T-helper 2 cell (primary cell): ENCODE measurements at places on chromosomes 3 and 15.

DNA sequence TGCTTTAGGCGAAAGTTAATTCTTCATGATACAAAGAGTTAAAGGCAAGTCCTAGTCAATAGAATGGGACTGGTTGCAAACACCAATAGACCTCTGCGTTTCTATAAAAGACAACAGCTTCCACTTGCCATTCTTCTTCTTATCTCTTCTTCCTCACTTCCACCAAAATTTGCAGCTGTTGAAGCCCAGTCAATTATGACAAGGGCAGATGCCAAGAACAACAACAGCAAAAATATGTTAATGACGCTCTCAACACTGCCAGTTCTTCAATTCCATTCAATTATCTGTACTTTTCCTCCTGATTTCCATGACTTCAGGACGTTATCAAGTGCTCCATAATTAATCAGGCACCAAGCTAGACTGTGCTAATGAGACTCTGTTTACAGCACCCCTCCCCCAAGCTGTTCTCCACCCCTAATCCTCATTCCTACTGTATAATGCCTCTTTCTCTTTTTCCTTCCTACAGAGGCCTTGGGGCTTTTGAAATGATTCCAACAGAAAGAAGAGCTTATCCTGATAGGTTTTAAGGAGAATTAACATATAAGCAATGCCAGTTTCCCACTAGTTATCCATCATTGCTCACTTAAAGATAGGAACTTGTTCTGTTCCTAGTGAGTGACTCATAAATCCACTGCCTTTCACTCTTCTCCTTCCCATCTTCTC is 1160.5 kb downstream of the IGSF11 start:
- DNase-seq: no peak

- no peak for DNase-seq
Measured at GRCh38 chr3:149151843-149152242, 22.4 kb downstream of the HPS3 start.

DNA sequence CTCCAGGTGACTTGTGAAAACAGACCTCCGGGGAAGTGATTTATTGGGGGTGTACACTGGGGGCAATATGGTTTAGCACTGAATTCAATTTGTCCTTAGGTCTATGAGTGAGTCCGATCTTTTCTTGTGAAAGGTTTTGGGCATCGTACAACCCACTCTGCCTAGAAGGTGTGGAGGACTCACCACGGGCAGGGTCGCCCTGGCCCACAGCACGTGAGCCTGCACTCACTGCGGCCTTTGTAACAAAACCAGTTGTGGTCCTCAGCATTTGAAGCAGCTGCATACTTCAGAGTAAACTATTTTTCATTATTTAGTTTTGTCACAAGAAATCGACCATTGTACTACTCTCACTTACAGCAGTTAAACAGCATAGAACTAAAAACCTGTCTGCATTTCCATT is 72.6 kb upstream of the BLM start:
- DNase-seq: no peak

DNA sequence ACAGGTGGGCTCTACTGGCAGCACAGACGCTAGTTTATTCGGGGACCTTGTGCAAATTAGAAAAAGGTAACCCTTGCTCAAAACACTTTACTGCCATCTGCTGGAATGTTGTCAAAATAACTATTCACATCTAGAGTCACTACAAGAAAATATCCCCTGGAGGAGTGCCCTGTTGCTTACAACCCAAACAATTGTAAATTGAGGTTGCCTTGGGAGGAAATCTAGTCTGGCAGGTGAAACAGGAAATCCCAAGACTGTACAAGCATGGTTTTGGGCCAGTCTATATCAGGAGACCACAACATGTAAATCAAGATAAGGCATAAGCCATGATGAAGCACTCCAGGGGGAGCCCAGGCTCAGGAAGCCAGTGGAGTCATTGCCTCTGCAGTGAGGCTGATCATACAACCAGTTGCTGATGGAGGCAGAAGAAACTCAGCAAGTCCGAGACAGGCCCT is 136.8 kb upstream of the ACP3 start:
- no peak for DNase-seq

DNA sequence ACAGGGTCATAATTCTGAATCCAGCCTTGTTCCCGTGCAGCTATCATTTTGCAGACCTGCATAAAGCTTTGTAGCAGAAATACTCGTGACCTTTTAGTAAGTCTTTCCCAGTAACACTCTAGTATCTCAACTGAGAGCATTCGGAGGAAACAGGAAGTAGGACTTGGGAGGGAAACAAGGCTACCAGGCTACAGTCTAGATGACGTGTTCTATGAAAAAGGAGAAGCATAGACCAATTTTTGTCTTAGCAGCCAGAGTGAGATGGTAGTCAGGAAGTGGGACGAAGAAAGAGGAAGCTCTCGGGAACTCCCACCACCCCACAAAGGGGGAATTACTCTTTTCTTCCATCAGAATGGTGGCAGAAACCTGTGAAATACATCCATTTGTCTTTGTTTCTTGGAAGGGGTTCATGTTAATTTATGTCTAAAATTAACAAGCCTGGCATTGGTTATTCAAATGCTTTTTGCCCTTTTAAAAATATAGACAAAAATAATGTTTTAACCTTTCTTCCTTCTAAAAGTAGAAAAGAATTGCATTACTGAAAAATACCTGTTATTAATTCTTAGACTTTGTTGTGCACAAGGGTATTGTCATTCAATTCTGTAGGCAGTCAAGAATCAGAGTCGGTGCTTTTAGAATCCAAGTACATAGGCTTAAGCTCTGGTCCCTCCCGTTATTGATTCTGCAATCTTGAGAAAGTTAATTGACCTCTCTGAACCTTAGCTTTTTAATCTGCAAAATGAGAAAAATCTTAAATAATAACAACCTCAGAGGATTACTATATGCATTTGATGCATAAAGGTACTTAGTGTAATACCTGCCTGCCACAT is 1.6 kb upstream of the SUCNR1 start:
- no peak for DNase-seq

DNA sequence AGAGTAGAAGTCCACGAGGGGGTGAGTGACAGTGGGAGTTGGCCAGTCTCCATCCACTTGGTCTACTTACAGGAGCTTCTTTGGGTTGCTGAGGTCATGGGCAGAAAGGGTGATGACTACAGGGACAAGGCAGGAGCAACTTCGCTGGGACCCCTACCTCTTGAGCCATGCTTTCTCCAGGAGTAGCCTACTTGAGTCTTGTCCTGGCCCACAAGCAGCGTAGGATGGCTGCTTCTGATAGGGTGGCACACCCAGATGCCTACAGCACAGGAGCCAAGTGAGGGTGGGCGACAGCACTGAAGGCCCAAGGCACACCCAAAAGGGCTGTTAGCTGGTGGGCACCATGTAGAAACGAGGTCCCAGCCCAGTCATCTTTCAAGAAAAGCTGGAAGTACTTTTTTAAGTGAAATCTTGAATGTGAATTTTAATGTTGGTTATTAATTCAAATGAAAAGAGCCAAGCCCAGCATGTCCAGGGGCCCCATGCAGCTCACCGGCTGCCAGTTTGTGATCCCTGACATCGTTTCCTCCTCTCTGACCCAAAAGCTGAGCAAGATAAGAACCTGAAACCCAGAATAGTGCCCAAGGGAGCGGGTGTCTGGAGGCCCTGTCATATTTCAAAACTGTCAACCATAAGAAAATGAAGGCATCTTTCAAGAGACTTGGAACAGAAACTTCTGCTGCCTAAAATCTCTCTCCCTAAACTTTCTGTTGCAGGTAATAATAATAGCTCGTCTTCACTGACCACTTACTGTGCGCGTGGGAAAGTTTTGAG is 2.2 kb upstream of the CPEB1 start:
- DNase-seq: no peak

- DNase-seq: no peak
Measured at GRCh38 chr3:49469037-49469935, 781 bp upstream of the DAG1 start.

DNA sequence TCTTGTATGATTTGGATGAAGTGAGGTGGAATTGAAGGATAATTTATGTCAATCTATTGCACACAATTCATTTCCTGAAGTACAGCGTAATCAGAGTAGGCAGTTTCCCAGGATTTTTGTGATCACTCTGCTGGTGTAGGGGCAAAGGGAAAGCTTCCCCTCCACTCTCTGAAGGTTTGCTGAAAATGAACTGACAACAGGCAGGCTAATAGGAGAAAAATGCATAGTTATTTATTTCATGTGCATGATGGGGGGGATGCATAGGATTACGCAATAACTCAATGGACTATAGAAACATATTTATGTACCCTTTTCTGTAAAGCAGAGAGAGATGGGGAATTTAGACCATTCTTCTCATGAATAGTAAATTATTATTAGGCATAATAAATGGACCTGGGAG is 872.9 kb downstream of the NAALADL2 start:
- no peak for DNase-seq
